ENCODE measurements at places on chromosomes 3 and 15.

- DNase-seq, result no peak
These were observed 8.8 kb upstream of the FAM107A start for GRCh38 chr3:58585994-58586393.

- DNase-seq, result no peak
These were observed 207.8 kb downstream of the THSD4 start for GRCh38 chr15:71323082-71323481.

GRCh38 chr3:66816090-66816761 is 181.9 kb upstream of the KBTBD8 start:
- DNase-seq, result no peak

GRCh38 chr15:34456658-34457057 is 19.1 kb upstream of the GOLGA8A start:
- no peak for DNase-seq

GRCh38 chr3:29279806-29280205 is 1.1 kb upstream of the RBMS3 start:
- DNase-seq, result no peak

DNA sequence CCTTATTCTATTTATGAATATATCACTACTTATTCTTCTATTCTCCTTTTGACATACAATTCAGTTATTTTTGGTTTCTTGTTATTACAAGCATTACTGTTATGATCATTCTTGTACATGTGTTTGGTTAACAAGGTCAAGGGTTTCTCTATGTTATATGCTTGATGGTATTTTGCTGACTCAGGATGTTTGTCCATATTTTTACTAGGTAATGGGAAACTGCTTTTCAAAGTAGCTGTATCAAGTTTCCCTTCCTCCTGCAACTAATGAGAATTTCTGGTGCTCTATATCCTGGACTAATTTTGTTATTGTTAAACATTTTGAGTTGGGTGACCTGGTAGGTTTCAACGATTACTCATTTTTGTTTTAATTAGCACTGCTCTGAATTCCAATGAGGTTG is 841.0 kb downstream of the OTOL1 start:
- DNase-seq, result no peak

All from right atrium auricular region (tissue), 2 donors.